ENCODE measurements at places on chromosomes 2 and 18. TPM values are rescaled to one million over a fixed set of nuclear protein-coding genes. Genes with fewer than 3 reads are reported as not detected.

GRCh38 chr2:239509373-239510143, 108.7 kb upstream of the HDAC4 start:
- DNase-seq, result no peak

DNA sequence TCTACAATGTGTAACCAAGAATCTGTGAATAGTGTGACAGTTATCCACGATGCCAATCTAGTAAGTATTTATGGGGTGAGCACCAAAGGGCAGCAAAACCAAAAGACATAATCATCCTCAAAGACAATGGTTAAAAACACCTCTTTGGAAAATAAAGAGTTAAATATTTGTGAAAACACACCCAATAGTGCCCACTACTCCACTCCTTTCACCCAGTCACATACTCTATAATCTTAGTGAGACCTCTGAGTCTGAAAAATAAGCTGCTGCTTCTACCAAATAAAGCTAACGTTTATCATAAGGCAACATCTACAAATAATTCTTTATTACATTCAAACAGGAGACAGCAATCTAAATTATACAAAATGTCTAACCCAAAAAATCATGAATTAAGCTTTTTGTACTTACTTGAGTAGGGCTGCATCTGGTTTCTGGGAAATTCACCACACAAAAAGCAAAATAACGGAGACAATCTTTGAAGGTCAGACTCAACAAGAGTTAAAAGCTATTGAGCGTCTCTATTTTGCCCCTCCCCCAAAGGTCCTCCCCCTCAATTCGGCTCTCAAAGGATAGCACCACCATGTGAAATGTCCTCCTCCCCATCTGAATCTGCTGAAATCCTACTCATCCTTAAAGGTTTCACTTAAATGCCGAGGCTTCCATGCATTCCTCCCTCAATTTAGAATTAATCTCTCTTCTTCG, 2.0 kb downstream of the RAPH1 start:
- peak; percentile 69 for DNase-seq

GRCh38 chr2:60966507-60967405, 50.8 kb upstream of the PEX13 start:
- DNase-seq, result no peak

DNA sequence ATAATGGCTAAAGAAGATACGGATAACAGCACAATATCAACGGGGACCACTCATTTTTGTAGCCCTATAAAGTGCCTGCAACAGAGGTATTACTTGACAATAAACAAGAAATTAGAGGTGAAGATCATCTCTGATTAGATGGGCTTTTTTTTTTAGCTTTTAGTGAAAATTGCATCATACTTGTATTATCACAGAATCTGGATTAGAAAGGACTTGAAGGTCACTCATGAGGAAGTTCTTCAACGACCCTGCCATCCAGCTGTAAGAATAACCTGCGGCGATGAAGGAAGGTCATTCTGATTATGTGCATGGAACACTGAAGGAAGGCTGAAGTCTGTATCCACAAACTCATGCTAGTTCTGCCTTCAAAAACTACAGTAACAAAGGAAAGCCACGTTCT, 40.5 kb downstream of the THOC1 start:
- DNase-seq, result no peak

- DNase-seq, result peak; percentile 65
Measured at GRCh38 chr18:68757126-68757525, 40.8 kb upstream of the CCDC102B start.

DNA sequence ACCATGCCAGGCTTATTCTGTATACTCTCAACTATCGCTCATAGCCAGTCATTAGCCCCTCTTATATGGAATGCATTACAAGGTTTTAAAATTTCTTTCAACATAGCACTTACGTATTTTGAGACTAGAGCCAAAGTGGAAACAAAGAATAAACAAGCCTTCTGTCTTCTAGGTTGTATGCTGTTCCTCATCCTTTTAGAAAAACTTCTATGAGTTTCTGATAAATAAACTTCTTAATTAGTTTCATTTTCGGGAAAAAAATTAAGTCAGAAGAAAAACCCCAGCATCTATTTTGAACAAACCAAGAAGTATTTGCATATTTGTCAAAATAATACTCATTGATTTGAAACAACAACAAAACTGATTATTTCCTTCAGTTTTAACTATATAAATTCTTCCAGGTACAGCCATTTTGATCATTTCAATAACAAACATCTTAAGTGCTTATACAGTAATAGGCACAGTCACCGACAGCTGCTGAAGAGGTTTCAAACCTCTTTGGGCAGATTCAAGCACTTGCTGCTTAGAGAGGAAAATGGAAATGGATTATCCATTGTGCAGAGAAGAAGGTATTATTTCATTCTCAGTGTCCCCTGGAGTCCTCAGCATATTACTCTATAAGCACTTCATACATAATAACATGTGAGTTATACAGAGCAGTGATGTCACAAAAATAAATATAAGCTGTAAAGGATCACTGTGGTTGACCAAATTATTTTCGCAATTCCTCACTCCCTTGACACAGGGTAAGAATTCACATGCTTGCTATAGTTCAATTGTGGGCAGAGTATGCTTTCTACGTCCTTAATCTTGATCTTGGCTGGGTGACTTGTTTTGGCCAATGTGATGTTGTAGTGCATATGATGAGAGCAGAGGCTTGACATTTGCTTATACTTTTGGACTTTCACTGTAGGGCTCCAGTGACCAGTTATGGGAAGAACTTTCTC, 833.8 kb downstream of the TRIB2 start:
- no peak for DNase-seq

DNA sequence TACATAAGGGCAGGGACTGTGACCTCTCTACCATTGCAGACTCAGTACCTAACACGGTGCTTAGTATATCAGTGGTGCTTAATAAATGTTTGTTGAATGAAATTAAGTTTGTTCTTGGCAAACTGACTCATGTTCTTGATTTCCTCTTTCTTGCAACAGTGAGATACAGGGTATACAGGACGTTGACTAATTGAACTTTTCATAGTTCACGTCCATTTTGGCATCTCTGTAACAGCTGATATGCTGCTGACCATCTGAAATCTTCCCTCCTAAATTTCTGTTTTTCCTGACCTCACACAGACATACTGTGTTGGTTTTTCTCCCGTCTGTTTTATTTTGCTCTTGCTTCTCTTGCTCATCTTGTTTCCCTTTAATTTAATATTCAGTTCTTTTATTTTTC, 44.2 kb downstream of the LHCGR start:
- DNase-seq, result no peak

GRCh38 chr18:59468821-59469220, 109.8 kb upstream of the LMAN1 start:
- DNase-seq, result no peak

GRCh38 chr2:168350380-168350779, 103.0 kb upstream of the STK39 start:
- DNase-seq, result peak; percentile 7

- no peak for DNase-seq
Measured at GRCh38 chr2:86258106-86258505, 58.8 kb downstream of the MRPL35 start.

GRCh38 chr2:152421521-152422370, 86.8 kb downstream of the FMNL2 start:
- peak; percentile 99 for DNase-seq

DNA sequence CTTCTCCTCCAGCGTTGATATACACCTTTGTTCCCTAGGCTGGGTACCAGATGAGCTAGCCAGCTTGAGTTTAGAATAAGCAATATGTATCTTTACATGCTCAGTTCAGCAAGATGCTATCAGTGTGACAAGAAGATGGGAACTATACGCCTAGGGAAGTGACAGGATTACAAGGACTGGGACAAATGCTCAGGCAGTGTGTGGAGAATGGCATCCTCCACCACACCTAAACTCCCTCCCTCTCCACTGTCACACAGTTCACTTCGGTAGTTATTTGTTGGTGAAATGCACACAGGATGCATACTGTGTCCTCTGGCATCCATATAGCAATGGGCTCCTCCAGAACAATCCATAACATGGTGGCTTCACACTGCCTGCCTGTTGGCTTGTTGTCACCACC, 7.7 kb downstream of the STAT1 start:
- no peak for DNase-seq

- no peak for DNase-seq
Measured at GRCh38 chr18:7207366-7207915, 23.4 kb upstream of the LRRC30 start.

DNA sequence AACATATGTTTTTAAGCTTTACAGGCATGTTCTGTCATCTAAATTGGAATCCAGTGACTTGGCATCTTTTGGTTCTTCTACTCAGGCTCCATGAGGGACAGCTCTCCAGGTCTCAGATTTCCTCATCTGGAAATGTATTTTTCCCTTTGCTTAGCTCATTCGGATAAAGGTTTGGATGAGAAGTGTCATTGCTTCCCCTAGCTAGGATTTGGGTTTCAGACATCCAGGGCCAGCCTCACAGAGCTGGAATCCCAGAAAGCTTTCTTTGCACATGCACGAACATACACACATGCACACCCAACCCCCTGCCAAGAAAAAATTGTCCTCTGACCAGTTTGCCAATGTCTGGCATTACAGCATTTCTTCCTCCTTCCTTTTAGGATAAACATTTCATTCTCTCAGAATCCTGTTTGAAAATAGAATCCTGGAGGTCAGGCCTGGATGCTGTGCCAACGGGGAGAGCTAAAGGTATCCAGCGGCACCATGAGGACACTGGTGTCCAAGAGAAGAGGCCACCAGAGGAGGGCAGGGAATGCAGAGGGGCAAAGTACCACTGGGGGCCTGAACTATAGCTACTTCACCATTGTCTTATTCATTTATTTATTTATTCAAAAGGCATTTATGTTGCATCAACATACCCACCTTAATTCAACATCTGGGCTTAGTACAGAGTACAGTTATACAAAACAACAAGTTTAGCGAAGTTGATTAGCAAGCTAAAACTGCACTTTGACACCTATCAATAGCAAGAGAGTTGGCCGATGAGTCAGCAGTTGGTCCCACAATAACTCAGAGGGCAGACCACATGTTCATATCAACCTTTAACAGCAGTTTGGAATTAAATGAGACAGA, 97.9 kb upstream of the ATL2 start:
- DNase-seq, result no peak

DNA sequence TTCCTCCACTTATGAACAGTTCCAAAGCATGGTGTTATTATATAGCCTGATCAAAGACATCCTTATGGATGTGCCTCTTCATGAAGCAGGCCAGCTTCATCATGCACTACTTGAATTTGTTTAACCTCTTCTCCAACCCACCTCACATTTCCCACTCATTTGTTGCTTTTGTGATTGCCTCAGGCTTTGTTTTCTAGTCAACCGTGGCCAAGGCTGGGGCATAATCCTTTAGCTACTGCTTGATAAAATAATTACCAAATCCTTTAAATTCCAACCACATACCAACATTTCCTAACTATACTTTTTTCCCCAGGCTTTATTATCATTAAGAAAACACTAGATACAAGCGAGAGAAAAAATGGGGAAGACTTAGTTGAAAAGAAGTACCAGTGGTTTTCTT, 39.6 kb upstream of the SCN1A start:
- DNase-seq, result peak; percentile 22

DNA sequence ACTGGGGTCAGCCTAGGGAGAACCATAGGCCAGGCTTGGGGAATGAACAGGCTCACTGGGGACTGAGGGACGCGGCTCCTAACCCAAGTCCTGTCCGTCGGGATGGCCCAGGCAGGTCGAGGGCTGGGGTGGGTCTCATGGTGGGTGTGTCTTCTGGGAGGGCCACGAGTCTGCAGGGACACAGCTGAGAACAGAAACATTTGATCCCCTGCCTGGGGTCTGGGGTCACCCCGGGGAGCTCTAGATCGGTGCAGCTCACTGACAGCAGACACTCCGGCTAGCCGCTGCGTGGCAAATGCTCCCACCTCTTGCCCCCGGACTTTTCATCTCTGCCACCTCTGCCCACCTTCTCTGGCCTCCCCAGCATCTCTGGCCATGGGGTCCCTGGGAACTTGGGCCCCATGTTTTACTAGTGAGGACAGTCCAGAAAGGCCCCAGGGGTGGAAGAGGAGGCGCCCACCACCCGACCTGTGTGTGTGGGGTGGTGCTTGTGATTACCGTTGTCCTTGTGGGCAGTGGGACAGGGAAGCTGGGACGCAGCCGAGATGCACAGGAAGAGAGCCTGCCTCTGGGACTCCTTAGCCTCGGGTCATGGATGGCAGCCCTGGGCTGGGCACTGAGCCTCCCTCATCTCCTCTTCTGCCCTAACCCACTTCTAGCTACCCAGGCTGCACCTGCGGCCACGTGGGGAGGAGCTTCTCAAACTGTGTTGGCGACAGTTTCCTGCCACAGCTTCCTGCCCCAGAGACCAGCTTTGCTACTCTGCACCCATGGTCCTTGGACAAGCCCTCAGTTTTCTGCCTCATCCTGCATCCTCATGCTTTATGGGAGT, 4.9 kb downstream of the ZAP70 start:
- no peak for DNase-seq

DNA sequence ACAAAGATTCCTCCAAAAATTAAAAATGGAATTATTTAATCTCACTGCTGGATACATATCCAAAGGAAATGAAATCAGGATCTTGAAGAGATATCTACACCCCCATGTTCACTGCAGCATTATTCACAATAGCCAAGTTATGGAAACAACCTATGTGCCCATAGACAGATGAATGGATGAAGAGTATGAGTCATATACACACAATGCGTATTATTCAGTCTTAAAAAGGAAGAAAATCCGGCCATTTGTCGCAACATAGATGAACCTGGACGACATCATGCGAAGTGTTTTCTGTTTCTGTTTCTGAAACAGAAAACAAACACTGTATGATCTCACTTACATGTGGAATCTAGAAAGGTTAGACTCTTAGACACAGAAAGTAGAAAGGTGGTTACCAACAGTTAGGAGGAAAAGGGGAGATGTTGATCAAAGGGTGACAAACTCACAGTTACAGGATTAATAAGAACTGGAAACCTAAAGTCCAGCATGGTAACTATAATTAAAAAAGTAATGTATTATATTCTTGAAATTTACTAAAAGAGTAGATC, 87.8 kb upstream of the ERBB4 start:
- no peak for DNase-seq

GRCh38 chr2:99957332-99958133, 184.9 kb downstream of the AFF3 start:
- no peak for DNase-seq

GRCh38 chr2:182220335-182220734, 206.5 kb downstream of the PDE1A start:
- no peak for DNase-seq

GRCh38 chr2:238407566-238407965, 19.2 kb upstream of the ASB1 start:
- DNase-seq, result no peak

The CNRIP1 gene
- total RNA-seq, result 46.9 TPM

The C2orf92 gene
- 2.0 TPM for total RNA-seq

The LDLRAD4 gene
- total RNA-seq, result 0.54 TPM

The ARHGAP15 gene
- not detected for total RNA-seq

The MAP2 gene
- 2.1 TPM for total RNA-seq

The DCDC2C gene
- total RNA-seq, result not detected

The PPP1R7 gene
- 41.2 TPM for total RNA-seq

The TLX2 gene
- total RNA-seq, result not detected

The GNAL gene
- total RNA-seq, result 0.16 TPM

The FAM98A gene
- total RNA-seq, result 41.8 TPM

The PID1 gene
- 13.0 TPM for total RNA-seq

The SERPINB4 gene
- total RNA-seq, result not detected

The TBC1D8 gene
- total RNA-seq, result 21.3 TPM
